ENCODE measurements at places on chromosomes 7 and 10.

DNA sequence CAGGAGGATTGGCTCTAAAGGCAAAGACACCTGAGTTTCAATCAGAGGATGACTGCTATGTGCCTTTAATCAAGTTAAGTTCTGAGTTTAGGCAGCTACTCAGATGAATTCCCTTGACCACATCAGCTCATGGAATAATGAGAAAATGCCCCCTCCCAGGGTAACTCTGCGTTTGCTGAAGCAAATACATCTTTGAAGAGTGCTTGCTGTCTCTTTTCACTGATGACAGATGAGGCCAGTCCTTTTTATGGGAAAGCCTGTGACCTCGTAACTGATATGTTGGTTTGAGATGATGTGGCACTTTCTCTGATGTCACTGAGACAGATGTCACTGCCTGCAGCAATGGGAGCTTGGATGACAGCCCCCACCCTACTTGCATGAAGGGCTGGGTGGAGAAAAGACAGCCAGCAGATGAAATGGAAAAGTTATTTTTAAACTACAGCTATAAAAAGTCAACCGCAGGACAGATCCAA lies 43.7 kb upstream of the DGKI start:
- DNase-seq, result no peak

DNA sequence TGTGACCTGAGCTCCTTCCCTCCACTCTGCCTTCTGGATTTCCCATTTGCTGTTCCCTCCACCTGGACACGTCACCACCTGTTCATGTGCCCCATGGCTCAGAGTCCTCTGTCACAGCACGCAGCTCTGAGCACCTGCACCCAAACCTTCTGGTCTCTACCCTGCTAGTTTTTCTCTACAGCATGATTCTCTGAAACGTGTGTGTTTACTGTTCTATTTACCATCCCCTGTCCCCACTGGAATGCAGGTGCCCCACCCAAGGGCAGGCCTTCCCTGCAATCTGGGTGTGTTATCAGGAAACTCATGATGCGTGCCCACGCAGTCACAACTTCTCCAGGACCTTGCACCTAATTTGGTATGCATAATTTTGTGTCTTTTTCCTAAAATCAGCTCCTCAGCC lies 284.4 kb upstream of the IGFBP3 start:
- no peak for DNase-seq

GRCh38 chr7:15829691-15830090 lies 143.2 kb upstream of the MEOX2 start:
- DNase-seq, result no peak

- DNase-seq, result no peak
Measured at GRCh38 chr7:137591421-137591837, 247.9 kb upstream of the PTN start.

DNA sequence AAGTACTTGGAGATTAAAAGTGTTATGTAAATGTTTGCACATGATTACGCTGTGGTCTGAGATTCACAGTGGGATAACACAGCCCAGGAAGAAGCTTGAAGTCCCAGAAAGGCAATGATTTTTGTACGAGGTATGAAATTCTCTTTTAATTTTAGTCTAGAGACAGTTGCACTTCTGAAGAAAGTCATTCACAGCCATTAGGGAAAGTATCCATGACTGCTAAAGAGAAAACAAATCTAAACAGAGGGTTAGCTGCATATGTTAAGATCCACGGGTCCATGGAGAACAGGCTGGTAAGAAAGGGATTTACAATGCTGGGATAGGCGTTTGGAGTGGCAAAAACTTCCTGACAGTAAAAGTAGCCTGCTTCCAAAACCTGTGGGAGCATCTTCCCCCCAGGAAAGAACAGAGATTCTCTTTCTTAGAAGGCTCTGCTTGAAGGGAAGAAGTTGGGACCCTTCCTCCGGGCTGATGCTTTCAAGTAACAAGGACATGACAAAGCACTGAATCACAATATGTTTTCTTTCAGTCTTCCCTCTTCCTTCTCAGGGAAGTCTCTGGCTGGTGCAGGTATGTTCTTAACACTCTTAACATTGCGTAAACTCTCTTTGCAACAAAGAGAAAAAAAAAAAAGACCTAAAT lies 220.8 kb upstream of the CELF2 start:
- DNase-seq, result no peak

DNA sequence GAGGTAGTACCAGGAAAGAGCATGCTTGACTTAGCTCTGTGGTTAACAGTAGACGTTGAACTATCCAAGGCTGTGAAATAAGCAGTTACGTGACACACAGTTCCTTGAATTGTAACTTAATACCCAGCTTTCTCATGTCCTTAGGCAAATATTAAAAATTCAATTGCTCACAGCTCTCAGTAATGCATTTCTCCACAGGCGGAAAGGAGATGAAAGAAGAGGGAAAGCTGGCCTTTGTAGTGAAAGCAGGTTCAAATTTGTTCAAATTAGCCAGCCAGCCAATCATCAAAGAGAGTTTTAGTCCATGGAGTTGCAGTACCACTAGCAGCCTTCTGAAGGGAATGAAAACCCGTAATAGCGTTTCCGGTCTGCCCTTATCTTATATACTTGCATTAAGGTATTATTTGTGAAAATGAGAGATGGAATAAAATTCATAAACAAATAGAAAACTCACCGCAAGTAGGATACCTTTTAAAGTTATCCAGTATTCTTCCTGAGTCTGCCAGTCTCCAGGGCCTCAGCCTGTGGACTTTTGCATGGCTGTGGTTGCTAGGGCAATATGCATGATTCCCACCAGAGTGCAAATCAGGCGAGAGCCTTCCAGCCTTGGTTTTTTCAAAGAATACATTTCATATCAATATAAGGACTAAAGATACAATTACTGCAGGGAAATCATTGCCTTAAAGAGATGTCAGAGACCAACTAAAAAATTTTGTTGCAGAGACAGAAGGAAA lies 795.5 kb downstream of the TNS3 start:
- DNase-seq, result no peak

Measured in NCI-H446 treated with DMSO at 0.1 percent for 48 hours (cell line).